Lung (tissue), 17 donors: ENCODE measurements at places on chromosomes 6 and 20. TPM values are rescaled to one million over a fixed set of nuclear protein-coding genes. Genes with fewer than 3 reads are reported as not detected.

The GTF2H4 gene
- 25.3 TPM for polyA plus RNA-seq

The EDN3 gene
- 0.38 TPM for polyA plus RNA-seq

The CLDN20 gene
- not detected for polyA plus RNA-seq

The HLA-DOA gene
- polyA plus RNA-seq: 12.8 TPM

The C20orf141 gene
- polyA plus RNA-seq: not detected

The TRDN gene
- 0.05 TPM for polyA plus RNA-seq

The KHDC1L gene
- polyA plus RNA-seq: not detected

The FAXC gene
- polyA plus RNA-seq: 4.0 TPM

The FOXP4 gene
- 21.7 TPM for polyA plus RNA-seq

The ULBP1 gene
- 1.9 TPM for polyA plus RNA-seq

The SPATS1 gene
- 1.3 TPM for polyA plus RNA-seq

The IGF2R gene
- polyA plus RNA-seq: 30.0 TPM

The TCF15 gene
- polyA plus RNA-seq: 0.40 TPM

The CLPSL1 gene
- not detected for polyA plus RNA-seq

The TLDC2 gene
- 0.07 TPM for polyA plus RNA-seq

The SNAP25 gene
- polyA plus RNA-seq: 0.75 TPM

The LTA gene
- 0.40 TPM for polyA plus RNA-seq

The RIPPLY2 gene
- polyA plus RNA-seq: 0.05 TPM

The ACTR5 gene
- 5.3 TPM for polyA plus RNA-seq

The ATP9A gene
- 7.9 TPM for polyA plus RNA-seq

The SCGN gene
- polyA plus RNA-seq: 0.07 TPM

The TMEM217 gene
- polyA plus RNA-seq: 0.94 TPM

The TRIM15 gene
- 0.01 TPM for polyA plus RNA-seq

The LY6G6C gene
- polyA plus RNA-seq: 0.16 TPM

The OR2J3 gene
- polyA plus RNA-seq: not detected

The MYBL2 gene
- 4.4 TPM for polyA plus RNA-seq

The PDE7B gene
- polyA plus RNA-seq: 0.63 TPM

The LY6G6F gene
- polyA plus RNA-seq: 2.2 TPM

The VGLL2 gene
- polyA plus RNA-seq: not detected

The OVOL2 gene
- 2.7 TPM for polyA plus RNA-seq

The HLA-DQA1 gene
- 113 TPM for polyA plus RNA-seq

The PRR18 gene
- polyA plus RNA-seq: 0.33 TPM

The GSTA2 gene
- 6.8 TPM for polyA plus RNA-seq

The GNMT gene
- polyA plus RNA-seq: 4.5 TPM

The PDE10A gene
- polyA plus RNA-seq: 1.2 TPM

The GSTA1 gene
- 65.0 TPM for polyA plus RNA-seq

The BPIFB1 gene
- polyA plus RNA-seq: 333 TPM
